ENCODE measurements at places on chromosomes 12 and 14. TPM values are rescaled to one million over a fixed set of nuclear protein-coding genes. Genes with fewer than 3 reads are reported as not detected.

GRCh38 chr14:61561104-61561503 lies 134.2 kb upstream of the HIF1A start:
- H3K4me3 ChIP-seq, result no peak overlapping the region
- no peaks in the 10 kb centered on the region for H3K27me3 ChIP-seq
- DNase-seq, result no peak
- H3K4me1 ChIP-seq, result peaks cover 16% of the 10 kb centered on the region
- no peaks in the 10 kb centered on the region for H3K36me3 ChIP-seq

DNA sequence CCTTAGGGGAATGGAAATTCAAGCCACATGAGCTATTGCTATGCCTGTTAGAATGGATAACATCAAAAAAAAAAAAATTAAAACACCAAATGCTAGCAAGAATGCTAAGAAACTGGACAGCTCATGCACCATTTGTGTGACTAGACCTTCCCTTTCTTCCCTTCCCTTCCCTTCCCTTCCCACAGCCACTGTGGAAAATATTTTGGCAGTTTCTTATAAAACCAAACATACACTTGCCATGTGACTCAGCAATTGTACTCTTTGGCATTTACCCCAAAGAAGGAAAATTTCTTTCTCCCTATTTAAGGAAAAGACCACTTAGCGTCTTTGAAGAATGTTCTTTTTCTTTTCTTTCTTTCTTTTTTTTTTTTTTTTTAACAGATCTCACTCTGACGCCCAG lies 49.1 kb upstream of the FKBP4 start:
- no peak overlapping the region for H3K27ac ChIP-seq
- no peak for DNase-seq
- H3K4me3 ChIP-seq, result no peak overlapping the region
- no peaks in the 10 kb centered on the region for H3K4me1 ChIP-seq

GRCh38 chr14:23094666-23095195 lies at the start of gene ACIN1:
ACIN1 (minus strand) TSS chr14:23095136; CDS start chr14:23095112, 24 bp downstream.
- H3K27me3 ChIP-seq, result no peaks in the 10 kb centered on the region
- H3K36me3 ChIP-seq, result peaks cover 55% of the 10 kb centered on the region
- peak within 1 kb of the TSS; percentile 98 for H3K27ac ChIP-seq
- peak within 1 kb of the TSS; percentile 93 for H3K4me3 ChIP-seq
- DNase-seq, result peak; percentile 90

DNA sequence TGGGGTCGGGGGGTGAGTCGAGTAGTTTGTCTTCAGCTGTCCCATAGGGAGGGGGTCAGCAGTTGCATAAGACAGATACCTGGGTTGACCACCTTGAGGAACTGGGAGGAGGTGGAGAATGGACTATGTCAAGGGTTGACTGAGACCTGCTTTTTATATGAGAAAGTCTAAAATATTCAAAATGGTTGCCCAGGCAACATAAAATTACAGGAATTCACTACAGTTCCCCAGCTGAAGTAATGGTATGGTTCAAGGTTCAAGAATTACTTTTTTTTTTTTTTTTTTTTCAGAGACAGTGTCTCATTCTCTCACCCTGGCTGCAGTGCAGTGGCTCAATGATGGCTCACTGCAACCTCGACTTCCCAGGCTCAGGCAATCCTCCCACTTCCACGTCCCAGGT lies 5.1 kb upstream of the TCHP start:
- H3K27me3 ChIP-seq, result no peaks in the 10 kb centered on the region
- H3K36me3 ChIP-seq, result no peaks in the 10 kb centered on the region
- H3K27ac ChIP-seq, result no peak overlapping the region
- H3K4me1 ChIP-seq, result no peaks in the 10 kb centered on the region
- no peak for DNase-seq

WNT1 gene
- not detected for total RNA-seq

- no peaks in the 10 kb centered on the region for H3K27me3 ChIP-seq
- no peak overlapping the region for H3K27ac ChIP-seq
- H3K4me3 ChIP-seq, result no peak overlapping the region
- no peak for DNase-seq
These were observed 44.8 kb downstream of the FBXW8 start for GRCh38 chr12:116955382-116956021.

DNA sequence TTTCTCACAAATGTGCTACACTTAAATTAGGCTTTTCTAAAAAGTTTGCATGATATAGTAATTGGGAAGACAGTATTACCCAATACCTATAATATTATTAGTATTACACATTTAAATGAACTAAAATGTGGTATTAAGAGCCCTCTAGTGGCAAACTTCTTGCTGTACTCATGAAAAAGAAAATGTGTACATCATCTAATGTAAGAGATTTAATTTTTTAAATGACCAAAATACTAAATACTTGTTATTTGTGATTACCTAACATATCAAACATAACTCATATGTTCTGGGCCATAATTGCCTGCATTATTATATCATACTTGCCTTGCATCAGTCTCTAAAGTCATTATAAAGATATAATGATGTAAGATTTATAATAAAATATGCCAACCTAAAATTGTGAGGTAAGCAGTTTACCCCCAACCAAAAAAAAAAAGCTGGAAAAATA lies 64.2 kb downstream of the DNAI7 start:
- no peaks in the 10 kb centered on the region for H3K36me3 ChIP-seq
- H3K27me3 ChIP-seq, result no peaks in the 10 kb centered on the region
- no peak overlapping the region for H3K27ac ChIP-seq
- H3K4me1 ChIP-seq, result no peaks in the 10 kb centered on the region
- no peak overlapping the region for H3K4me3 ChIP-seq
- no peak for DNase-seq

CCDC184 gene
- 2.1 TPM for total RNA-seq

GRCh38 chr12:14921218-14921617 lies 17.1 kb downstream of the ERP27 start:
- no peaks in the 10 kb centered on the region for H3K4me1 ChIP-seq
- no peak overlapping the region for H3K4me3 ChIP-seq
- H3K27me3 ChIP-seq, result no peaks in the 10 kb centered on the region
- no peaks in the 10 kb centered on the region for H3K36me3 ChIP-seq
- H3K27ac ChIP-seq, result no peak overlapping the region
- no peak for DNase-seq

PROX2 gene
- total RNA-seq, result 0.16 TPM

GRCh38 chr14:50631408-50631821 lies 36.7 kb downstream of the SAV1 start:
- DNase-seq, result no peak
- no peaks in the 10 kb centered on the region for H3K27me3 ChIP-seq
- H3K36me3 ChIP-seq, result peaks cover 12% of the 10 kb centered on the region
- H3K4me3 ChIP-seq, result no peak overlapping the region
- no peak overlapping the region for H3K27ac ChIP-seq
- no peaks in the 10 kb centered on the region for H3K4me1 ChIP-seq

FGD4 gene
- total RNA-seq, result 11.3 TPM

DNA sequence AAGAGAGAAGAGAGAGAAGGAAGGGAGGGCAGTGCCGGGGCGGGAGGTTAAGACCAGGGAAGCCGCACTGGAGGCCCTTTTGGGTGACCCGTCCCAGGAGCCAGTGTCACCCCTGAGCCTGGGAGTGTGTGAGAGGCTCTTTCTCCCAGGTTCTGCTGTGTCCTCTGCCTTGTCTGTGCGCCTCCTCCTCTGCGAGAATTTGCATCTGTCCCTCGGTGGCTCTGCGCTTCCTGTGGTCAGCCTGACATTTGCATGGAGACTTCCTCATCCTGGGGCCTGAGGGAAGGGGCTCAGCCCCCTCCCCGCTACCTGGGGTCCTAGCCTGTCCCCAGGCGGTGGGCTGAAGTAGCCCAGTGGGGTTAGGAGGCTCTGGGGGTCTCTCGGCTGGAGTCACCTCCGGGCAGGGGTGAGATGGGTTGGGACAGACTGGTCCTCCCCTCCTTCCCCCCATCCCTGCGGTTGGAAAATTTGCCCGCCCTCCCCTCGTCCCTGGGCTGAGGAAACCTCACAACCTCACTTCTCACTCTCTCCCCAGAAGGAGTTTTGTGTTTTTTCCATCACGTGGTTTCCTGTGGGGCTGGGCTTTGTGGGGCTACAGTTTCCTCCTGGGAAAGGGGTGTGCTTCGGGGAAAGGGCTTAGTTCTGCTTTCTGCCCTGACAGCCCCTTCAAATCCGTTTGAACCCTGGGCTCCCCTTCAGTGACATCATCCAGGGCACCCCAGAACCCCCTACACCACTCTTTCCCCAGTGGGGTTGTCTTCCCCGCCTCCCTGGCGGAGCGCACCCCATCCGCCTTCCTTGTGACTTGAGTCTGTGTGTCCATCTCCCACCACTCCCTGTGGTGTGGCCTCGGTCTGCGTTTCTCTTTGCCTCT lies 2.5 kb downstream of the PTPN6 start:
- DNase-seq, result peak; percentile 79
- peak overlapping the region; percentile 48 for H3K4me3 ChIP-seq
- no peaks in the 10 kb centered on the region for H3K4me1 ChIP-seq
- no peaks in the 10 kb centered on the region for H3K27me3 ChIP-seq
- H3K27ac ChIP-seq, result peak overlapping the region; percentile 32
- no peaks in the 10 kb centered on the region for H3K36me3 ChIP-seq

GNB3 gene
- total RNA-seq, result 2.0 TPM

- no peaks in the 10 kb centered on the region for H3K27me3 ChIP-seq
- no peak overlapping the region for H3K27ac ChIP-seq
- H3K4me3 ChIP-seq, result no peak overlapping the region
- DNase-seq, result no peak
- no peaks in the 10 kb centered on the region for H3K4me1 ChIP-seq
These were observed 576.4 kb downstream of the SLC6A15 start for GRCh38 chr12:84336231-84336630.

DNA sequence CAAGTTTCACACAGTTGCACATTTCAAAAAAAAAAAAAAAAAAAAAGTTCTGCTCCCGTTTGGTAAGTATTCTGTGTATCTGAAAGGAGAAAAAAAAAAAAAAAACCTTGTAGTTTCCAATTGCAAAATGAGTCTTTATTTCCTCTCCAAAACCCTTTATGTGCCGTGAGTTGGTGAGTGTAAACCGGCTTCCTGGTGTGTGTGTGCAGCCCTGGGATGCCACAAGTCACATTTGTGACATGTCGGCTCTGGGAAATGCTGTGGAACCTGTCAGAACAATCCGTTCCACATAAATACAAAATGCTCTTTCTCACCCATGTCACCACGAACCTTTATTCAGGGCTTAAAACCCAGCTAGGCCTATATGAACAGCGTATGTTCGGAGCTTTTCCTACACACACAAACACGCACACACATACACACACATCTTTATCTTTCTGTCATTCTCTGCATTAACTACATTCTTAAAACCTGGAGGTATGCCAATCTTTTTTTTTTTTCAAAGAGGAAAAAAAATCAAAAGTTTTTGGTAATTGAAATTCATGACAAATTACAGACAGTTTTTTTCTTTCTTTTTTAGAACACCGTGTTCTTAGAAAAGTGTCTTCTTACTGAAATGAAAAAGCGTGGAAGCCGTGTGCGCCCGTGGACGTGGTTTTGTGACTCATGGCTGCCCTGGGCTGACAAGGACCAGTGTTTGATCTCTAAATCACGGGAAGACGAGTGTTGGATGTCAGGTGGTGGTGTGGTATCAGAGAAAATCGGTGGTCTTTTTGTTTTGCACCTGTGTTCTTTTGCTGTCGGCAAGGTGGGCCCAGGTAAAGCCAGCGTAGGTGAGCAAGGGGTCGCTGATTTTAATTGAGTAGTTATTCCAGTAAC lies 612.0 kb downstream of the VRK1 start:
- DNase-seq, result no peak
- no peaks in the 10 kb centered on the region for H3K36me3 ChIP-seq
- H3K4me3 ChIP-seq, result no peak overlapping the region
- no peak overlapping the region for H3K27ac ChIP-seq

GPR84 gene
- 0.54 TPM for total RNA-seq

FSCB gene
- total RNA-seq, result not detected

DNA sequence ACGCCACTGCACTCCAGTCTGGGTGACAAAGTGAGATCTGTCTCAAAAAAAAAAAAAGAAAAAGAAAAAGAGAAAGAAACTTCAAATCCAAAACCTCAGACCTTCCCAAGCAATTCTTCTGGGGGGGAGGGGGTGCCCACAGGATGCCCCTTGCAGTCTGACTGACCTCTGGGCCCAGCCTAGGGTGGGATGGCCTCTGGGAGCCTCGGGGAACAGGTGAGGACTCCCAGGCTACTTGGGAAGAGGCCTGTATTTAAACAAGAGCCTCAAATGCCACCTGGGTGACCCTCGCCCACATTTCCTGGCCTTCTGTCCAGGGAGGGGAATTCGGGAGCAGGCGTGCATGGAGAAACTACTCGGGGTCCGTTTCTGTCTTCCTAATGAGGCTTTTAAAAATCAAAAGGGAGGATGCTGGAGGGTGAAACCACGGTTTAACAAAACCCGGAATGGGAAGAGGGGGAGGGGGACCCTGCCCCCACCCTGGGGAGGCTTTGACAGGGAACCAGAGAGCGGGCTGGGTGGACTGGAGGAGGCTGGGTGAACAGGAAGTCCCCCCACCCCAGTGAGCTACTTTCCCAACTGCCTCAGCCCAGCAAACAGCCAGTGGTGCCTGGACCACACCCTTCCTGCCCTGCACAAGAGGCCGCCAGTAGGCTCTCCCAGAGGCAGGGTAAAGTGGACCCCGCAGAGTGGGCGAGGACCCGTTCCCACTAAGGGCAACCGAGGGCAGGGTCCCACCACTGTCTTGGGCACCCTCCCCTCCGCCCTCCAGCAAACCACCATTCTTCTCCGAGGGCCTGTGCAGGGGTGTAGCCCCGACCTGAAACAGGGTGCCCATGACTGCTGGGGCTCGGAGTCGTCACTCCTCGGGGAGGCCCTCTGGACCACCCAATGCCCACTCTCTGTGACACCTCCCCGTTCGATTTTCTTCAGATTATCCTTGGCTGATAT lies 1.5 kb upstream of the FBRSL1 start:
- H3K36me3 ChIP-seq, result no peaks in the 10 kb centered on the region
- peak overlapping the region; percentile 75 for H3K27ac ChIP-seq
- H3K4me1 ChIP-seq, result peaks cover 36% of the 10 kb centered on the region
- H3K4me3 ChIP-seq, result peak overlapping the region; percentile 63

TTC9 gene
- total RNA-seq, result 0.71 TPM

GRCh38 chr14:31222834-31223233 lies 15.2 kb upstream of the HECTD1 start:
- H3K27ac ChIP-seq, result no peak overlapping the region
- no peaks in the 10 kb centered on the region for H3K36me3 ChIP-seq

DNA sequence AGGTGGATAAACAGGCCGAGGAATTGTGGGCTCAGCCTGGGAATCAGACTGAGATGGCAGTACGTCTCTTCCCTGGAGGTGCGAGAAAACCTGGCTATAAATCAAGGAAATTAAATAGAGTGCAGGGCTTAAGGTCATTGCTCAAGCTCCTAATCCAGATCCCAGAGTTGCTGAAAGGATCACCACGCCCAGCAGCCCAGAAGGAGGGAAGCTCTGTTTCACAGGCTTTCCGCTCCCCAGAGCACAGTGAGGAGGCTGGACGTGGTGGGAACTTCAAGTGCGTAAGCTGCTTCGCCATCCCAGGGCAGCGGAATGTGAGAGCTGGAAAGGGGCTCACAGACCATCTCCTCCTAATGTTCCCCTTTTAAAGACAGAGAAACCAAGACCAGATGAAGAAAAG lies 651.6 kb upstream of the TBX3 start:
- no peaks in the 10 kb centered on the region for H3K27me3 ChIP-seq
- no peak overlapping the region for H3K27ac ChIP-seq
- peaks cover 5% of the 10 kb centered on the region for H3K4me1 ChIP-seq
- no peak overlapping the region for H3K4me3 ChIP-seq

- no peak for DNase-seq
- no peak overlapping the region for H3K4me3 ChIP-seq
- no peaks in the 10 kb centered on the region for H3K27me3 ChIP-seq
- H3K36me3 ChIP-seq, result no peaks in the 10 kb centered on the region
- H3K4me1 ChIP-seq, result peaks cover 4% of the 10 kb centered on the region
These were observed 70.2 kb upstream of the EGLN3 start for GRCh38 chr14:34021096-34021495.

- peak overlapping the region; percentile 92 for H3K27ac ChIP-seq
- peaks cover 33% of the 10 kb centered on the region for H3K36me3 ChIP-seq
- peak; percentile 84 for DNase-seq
- peak overlapping the region; percentile 76 for H3K4me3 ChIP-seq
- no peaks in the 10 kb centered on the region for H3K27me3 ChIP-seq
These were observed 764 bp downstream of the DYNLL1 start for GRCh38 chr12:120496413-120497340.

Measured in sigmoid colon (tissue), 7 donors.